Islet precursor cell (in vitro differentiated cells): ENCODE measurements at places on chromosomes 5 and 9.

GRCh38 chr9:133397370-133397769, 20.4 kb downstream of the REXO4 start:
- DNase-seq, result no peak

GRCh38 chr5:29550523-29550922, 1643.0 kb upstream of the CDH6 start:
- no peak for DNase-seq

- DNase-seq, result no peak
Measured at GRCh38 chr9:33475357-33475756, 1.6 kb upstream of the NOL6 start.

DNA sequence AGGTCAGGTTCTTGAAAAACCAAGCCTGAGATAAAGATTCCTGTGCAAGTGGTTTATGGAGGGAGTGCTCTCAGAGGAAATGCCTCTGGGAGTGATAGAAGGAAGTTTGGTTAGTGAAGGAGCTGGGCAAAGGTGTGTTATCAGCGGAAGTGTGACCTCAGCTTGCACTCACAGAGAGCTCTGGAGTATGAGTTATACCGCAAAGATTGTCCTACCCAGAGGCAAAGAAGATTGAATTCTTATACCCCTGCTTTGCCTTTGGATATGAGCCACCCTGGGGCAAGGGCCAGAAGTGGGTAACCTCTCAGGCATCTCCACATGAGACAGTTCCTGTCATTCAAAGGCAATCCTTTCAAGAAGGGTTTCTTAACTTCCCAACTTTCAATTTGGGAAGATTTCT, 145.6 kb downstream of the MUSK start:
- no peak for DNase-seq

- no peak for DNase-seq
Measured at GRCh38 chr9:3137347-3137695, 293.4 kb upstream of the PUM3 start.

GRCh38 chr5:138737494-138738265, 15.5 kb upstream of the CTNNA1 start:
- no peak for DNase-seq
